ENCODE measurements at places on chromosomes 3 and 15. TPM values are rescaled to one million over a fixed set of nuclear protein-coding genes. Genes with fewer than 3 reads are reported as not detected.

DNA sequence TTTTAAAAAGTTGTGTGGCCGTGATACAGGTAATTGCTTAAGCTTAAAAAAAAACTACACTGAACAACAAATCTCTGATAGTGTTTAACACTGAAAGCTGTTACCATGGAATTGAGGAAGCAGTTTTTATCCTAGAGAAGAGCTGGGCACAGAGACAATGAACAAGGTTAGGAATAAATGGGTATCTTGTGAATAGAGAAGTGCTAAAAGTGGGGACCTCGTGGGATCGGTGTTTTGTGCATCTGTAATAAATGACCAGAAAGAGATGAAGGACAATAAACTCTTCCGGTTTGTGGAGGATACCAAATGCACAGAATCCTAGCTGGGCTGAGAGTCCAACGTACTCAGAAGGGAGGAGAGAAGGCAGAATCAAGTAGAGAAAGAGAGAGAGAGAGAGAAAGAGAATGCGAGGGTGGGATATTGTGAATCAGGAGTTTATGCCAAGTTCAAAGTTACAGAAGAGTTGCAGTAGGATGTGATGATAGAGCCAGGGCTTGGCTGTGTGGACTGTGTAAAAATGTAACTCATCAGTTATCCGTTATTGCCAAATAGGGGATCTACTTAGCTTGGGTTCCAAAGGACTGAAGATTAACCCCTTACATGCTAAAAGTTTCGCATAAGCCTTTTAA lies 148.9 kb downstream of the IL20RB start:
- no peak for DNase-seq

- no peak for DNase-seq
Measured at GRCh38 chr3:15694628-15695027, 93.1 kb downstream of the BTD start.

Gene ILDR1
- total RNA-seq, result 7.0 TPM

Gene SPINK8
- not detected for total RNA-seq

Gene NR1I2
- 0.40 TPM for total RNA-seq

Gene SMCO1
- total RNA-seq, result not detected

Measured in upper lobe of left lung (tissue), 6 donors.